ENCODE measurements at places on chromosomes 1 and 21.

DNA sequence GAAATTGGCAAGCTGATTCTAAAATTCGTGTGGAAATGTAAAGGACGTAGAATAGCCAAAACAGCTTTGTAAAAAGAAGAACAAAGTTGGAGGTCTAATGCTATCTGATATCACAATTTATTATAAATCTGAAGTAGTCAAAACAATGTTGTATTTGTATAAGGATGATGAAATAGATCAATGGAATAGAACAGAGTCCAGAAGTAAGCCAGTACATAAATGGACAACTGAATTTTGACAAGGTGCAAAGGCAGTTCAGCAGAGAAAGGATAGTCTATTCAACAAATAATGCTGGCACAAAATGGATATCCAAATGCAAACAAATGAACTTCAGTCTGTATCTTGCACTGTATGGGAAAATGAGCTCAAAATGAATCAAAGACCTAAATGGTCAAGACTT, 20.2 kb downstream of the RALGPS2 start:
- no peak for DNase-seq

DNA sequence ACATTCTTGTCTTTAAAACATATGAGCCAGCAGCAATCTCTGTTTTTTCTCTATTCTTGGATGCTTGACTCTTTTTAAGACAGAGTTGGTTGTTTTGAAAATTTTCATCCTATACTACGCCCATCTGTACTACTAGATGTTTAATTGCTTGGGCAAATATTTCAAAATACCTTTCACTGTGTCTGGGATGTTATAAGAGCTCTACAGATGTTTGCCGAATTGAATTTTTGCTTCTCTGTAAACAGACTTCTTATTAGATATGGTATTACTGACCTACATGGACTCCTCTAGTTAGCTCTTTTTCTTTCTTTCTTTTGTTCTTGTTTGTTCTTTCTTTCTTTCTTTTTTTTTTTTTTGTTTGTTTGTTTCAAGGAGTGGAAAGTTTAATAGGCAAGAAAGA, 345.1 kb downstream of the ST6GALNAC3 start:
- DNase-seq = no peak

DNA sequence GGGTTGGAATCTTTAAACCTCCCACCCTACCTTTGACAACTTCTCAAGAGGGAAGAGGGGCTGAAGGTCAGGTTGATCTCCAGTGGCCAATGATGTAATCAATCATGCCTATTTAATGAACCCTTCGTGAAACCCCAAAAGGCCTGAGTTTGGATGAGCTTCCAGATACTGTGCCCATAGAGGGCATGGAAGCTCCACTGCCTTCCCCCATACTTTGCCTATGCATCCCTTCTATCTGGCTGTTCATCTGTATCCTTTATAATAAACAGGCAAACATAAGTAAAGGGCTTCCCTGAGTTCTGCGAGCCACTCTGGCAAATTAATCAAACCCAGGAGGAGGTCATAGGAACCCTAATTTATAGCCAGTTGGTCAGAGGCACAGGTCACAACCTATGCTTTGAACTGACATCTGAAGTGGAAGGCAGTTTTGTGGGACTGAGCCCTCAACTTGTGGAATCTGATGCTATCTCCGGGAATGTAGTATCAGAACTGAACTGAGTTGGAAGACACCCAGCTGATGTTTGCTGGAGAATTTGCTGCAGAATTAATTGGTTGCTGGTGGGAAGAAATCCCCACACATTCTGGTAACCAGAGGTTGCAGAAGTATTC, 24.8 kb downstream of the S100A10 start:
- DNase-seq = no peak

GRCh38 chr1:229397762-229398161, 36.1 kb downstream of the ACTA1 start:
- DNase-seq = no peak
